ENCODE measurements at places on chromosomes 5 and 9.

GRCh38 chr5:14560091-14560595 is 21.4 kb upstream of the OTULINL start:
- DNase-seq, result no peak

DNA sequence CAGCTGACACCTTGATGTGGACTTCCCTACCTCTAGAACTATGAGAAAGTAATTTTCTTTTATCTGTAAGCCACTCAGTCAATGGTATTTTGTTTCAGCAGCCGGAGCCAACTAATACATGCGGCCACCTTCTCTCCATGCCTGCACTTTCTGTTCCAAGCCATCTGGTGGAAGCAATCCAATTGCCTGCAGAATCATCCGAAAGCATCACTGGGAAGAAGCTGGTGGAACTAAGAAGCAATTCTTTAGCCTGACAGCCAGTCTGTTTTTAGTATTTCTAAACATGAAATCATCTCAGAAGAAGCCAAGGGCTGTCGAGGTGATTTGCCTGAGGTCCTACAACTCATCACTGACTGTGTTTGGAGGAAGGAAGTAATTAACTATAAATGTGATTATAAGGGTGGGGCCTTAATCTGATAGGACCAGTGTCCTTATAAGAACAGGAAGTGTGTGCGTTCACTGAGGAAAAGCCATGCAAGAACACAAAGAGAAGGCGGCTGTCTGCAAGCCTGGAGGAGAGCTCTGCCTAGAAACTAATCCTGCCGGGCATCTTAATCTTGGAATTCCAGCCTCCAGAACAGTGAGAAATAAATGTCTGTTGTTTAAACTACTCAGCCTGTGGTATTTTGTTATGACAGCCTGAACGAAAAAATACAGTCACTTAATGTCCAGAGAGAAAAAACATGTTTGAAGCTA is 49.1 kb downstream of the NXNL2 start:
- DNase-seq, result no peak

- DNase-seq, result no peak
Measured at GRCh38 chr5:127373858-127374491, 83.4 kb downstream of the MEGF10 start.

DNA sequence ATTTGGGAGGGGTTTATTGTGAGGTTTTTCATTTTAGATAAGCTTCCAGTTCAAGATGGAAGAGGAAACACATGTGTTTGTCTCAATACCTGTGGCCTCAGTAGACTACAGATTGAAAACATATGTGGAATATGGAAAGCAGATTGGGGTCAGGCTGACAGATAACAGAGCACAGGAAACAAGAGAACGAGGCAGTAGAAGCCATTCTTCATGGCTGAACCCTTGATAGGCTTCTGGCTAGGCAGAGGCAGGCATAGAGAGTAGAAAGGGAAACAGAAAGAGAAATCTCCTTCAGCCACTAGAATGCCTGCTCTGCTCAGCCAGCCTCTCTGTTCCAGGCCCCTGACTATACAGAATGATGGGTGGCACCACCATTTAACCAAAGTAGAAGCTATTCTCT is 152.5 kb downstream of the MUSK start:
- no peak for DNase-seq

GRCh38 chr5:155040984-155041653 is 27.6 kb downstream of the KIF4B start:
- DNase-seq, result no peak

- DNase-seq, result no peak
Measured at GRCh38 chr9:81031422-81032029, 657.8 kb downstream of the TLE1 start.

GRCh38 chr5:115069087-115069968 is 100.4 kb downstream of the TRIM36 start:
- DNase-seq, result no peak

DNA sequence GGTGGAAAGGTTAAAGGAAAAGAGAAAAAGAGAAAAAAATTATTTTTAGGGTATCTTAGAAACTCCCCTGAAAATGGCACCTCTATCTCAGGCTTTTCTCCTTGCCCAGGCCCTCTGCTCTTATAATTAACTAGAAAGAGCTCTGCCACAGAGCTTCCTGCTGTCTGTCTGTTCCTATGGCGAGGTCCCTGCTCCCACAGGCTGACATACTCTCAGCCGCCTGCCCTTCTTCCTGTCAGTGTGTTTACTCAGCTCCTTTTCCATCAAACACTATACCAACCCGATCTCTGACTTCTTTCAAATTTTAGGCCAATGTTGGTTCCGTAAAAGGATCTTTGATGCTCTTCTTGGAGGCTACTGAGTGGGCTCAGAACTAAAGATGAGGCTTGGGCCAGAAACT is 482.6 kb downstream of the DMAC1 start:
- DNase-seq, result no peak

GRCh38 chr5:89374144-89374784 is 491.3 kb upstream of the MEF2C start:
- no peak for DNase-seq

DNA sequence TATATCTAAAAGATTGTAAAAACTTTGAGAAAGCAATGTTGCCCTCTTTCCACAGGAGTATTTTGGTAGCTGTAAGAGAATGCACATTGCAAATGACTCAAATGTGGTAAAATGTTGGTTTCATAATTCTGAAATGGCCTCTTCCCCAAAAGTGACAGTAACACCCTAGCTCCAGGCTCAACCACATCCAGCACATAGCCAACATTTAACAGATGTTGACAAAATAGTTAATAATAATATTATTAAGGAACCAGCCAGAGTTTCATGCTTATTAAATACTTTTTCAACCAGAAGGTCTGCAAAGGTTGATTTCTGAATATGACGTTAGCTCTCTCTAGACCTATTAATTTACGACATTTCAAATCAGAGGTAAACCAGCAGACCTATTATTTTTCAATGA is 1.3 kb downstream of the ANXA1 start:
- no peak for DNase-seq

GRCh38 chr5:29697785-29698414 is 1495.6 kb upstream of the CDH6 start:
- no peak for DNase-seq

DNA sequence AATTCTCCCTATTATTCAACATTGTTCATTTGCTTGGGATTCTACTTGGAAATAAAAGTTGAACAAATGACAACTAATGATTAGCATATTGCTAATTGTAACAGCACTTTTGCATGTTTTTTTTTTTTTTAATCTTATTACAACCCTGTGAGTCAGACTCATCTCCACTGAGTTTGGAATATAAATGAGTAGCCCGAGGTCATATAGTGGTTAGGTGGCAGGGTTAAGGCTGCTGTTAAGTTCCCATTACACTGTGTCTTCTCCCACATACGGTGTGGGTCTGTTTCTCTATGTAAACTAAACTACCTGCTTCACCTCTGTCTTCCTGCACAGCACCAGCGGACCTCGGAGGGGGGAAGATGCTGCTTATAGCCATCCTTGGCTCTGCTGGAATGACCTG is 92.4 kb downstream of the EQTN start:
- DNase-seq, result no peak

- DNase-seq, result no peak
Measured at GRCh38 chr5:58080573-58080972, 379.3 kb downstream of the PLK2 start.

DNA sequence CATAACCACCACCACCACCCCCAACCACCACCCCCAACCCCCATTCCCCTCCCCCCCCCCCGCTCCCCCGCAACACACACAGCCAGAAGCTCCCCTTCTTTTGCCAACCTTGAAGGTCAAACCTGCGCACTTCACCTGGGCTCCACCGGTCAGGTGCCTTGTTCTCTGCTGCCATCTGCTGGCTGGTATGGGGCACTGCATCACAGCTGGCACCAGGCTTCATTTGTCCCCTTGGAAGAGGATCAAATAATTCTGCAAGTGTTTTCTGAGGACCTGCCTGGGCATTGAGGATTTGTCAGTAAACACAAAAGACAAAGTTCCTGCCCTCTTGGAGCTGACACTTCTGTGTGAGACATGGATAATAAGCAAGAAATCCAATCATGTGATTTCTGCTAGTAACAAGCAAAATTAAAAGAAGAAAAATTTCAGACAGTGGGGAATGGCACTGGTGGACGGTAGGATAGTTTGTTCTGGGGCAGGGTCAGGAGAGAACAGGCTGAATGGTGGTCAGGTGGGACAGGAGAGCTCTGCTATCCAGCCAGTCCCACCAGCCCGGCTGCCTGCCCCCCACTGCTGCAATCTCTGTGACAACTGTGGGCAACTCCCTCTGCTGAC is 55.6 kb upstream of the LMX1B start:
- peak; percentile 62 for DNase-seq

- no peak for DNase-seq
Measured at GRCh38 chr5:86866036-86866435, 248.3 kb downstream of the COX7C start.

DNA sequence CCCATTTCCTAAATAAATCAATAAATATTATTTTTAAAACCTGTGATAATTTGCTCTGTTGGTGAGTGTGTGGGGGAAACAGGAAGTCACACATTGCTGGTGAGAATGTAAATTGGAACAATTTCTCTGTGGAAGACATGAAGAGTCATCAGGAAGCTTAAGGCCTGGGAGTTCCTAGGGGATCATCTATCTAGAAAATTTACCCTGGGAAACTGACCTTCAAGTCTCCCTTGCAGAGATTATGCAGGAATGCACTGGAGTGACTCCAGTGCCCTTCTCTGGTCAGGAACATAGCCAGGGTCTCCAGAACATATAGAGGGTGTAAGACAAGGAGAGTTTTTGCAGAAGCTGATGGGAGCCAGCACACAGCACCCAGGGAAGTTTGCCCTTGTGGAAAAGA is 13.0 kb upstream of the GCNT1 start:
- no peak for DNase-seq

DNA sequence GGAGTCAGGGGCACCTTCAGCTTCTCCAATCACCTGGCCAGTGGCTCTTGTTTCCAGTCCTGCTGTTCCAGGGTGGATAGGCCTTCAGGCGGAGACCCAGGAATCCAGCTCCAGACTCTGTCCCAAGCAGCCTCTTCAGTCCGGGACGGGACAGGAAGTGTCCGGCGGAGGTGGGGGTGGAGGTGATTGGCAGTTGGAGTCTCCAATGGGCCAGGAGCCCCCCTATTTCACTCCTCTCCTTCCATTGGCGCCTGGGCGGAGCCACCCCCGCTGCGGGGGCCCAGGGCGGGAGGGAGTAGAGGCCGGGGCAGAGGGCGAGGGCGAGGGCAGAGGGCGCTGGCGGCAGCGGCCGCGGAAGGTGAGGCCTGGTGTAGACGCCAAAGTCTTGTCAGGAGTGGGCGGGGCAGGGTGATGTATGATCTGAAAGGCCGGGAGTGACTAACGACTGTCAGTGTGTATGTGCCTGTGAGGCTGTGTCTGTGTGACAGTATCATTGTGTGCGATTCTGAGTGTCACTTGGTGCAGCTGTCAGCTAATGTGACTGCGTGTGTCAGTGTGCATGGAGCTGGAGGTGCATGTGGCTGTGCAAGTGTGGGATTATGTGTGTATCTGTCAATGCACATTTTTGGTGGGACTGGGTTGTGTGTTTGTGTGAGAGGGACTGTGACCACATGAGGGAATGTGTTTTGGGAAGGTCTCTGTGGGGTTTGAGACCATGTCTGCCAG is at the start of gene IL11RA:
IL11RA (plus strand) TSS at position 310 of the 726 bp plus-strand sequence. CDS start 3,033 bp downstream, outside the sequence.
- DNase-seq, result peak; percentile 63

DNA sequence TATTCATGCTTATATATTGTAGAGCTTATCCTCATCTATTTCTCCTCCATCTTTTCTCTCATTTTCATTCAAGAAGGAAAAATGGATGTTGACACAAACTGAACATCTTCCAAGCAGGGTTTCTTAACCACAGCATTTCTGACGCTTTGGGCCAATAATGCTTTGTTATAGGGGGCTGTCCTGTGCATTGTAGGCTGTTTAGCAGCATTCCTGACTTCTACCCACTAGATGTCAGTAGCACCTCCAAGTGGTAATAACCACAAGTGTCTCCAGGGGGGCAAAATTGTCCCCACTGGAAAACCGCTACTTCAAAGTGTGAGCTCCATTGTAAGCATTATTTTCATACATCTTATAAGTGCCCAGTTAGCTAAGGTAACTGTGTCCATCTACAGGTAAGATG is 2.6 kb upstream of the TXNDC8 start:
- no peak for DNase-seq

- no peak for DNase-seq
Measured at GRCh38 chr9:69188975-69189374, 14.9 kb downstream of the TJP2 start.

DNA sequence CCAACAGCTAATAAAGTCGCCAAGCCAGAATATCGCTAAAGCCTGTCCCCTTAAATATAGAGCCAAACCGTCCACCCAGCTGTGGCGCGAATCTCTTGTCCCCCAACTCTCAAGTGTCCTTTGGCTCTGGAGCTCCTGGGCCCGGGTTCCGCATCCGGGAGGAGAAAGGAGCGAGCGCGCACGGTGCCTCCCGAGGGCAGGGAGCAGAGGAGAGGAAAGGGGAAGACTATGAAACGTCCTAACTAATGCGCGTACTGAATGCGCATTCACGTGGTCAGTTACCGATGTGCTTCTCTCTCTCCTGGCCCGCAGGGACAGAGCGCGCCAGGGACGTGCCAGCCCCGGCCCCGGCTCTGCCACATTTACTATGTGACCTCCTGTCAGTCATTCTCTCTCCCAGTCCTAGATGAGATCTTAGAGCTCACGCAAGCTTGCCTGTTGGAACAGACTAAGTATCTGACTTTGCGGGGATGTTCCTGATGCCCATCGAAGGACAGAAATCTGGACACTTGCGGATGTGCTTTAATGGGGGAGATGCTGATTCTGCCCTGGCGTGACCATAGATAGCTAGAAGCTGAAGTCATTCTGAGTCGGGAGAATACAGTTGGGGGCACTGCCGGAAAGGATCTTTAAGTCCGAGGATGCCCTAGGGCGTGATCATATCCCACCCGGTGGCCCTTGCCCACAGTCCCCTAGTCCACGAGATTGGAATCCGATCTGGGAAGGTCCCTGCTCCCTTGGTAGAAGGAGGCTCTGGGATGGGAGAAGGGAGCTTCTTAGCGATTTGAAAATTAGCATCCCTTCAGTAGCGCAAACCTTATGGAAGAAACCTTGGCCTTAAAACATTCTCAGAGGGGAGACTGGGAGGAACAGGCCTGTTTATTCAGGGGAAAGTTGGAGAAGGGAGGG is 5.7 kb upstream of the EBF1 start:
- no peak for DNase-seq

DNA sequence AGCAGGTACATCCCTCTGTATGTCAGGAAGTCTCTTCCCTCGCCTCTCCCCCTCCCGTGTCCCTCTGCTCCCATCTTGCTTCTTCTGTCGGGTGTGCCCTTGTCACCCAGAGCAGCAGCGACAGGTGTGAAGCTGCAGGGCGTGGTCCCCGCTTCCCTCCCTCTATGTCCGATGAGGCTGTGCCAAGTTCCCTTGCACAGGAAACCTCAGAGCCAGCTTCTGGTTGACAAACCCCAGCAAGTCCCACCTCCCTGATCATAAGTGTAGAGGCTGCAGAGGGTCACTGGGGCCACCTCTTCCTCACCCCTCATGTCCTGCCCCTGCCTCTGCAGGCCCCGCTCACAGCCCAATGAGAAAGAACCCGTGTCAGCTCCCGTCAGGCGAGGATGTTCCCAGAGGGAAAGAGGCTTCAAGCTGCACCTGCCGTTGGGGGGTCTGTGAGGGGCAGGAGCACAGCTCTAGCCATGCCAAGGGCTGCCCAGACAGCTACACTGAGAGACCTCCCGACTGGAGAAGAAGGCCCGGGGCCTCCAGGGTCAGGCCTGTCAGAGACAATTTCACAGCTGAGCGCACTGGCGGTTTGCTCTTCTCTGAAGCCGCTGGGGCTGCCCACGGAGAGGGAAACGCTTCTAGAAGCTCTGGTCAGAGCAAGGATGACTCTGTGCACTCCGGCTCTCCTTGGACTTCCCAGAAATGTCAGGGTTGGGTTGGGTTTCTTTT is 73.3 kb downstream of the AK8 start:
- DNase-seq, result no peak

Measured in stimulated activated CD4-positive, alpha-beta T cell treated with anti-CD3 and anti-CD28 coated beads, Interleukin-4, amount 100 ng/mL, for 1 hour (primary cell).